HEK293T (cell line): ENCODE measurements at places on chromosomes 3 and 15.

DNA sequence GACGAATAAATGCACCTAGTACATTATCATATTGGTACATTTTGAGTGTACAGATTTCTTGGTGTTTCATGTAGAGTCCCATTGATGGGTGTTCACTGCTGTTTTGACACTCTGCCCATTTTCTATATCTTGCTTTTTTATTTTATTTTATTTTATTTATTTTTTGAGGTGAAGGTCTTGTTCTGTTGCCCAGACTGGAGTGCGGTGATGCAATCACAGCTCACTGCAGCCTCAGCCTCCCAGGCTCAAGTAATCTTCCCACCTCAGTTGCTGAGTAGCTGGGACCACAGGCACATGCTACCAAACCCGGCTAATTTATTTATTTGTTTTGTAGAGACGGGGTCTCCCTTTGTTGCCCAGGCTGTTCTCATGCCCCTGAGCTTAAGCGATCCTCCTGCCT is 44.2 kb downstream of the DNAJC13 start:
- no peak for DNase-seq

DNA sequence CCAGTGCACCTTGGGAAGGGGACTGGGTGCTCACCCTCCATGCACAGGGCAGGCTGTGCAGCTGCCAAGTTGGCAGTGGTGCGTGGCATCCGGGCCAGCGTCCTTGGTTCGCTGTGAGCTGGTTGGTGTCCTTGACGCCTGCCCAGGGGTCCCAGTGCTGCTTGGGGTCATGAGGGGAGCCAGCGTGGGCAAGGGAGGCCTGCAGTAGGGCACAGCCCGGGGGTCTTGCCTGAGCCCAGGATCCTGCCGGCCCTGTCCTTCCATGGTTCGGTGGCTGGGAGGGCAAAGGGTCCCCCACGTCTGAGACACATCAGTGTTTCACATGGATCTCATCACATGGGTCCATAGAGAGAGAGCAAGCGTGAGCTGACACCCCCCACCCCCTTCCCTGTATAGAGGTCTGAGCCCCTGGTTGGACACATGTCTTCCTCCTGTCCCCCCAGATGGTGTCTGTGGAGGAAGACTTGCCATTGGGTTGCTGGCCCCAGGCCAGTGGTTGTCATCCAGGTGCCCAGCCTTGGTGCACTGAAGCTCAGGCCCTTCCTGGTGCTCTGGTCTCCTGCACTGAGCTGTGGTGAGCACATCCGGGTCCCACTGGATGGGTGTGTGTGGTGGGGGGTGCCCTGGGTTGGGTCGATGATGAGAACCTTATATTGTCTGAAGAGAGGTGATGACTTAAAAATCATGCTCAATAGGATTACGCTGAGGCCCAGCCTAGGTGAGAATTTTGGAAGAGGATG is 232.3 kb downstream of the SNRPN start:
- no peak for DNase-seq

DNA sequence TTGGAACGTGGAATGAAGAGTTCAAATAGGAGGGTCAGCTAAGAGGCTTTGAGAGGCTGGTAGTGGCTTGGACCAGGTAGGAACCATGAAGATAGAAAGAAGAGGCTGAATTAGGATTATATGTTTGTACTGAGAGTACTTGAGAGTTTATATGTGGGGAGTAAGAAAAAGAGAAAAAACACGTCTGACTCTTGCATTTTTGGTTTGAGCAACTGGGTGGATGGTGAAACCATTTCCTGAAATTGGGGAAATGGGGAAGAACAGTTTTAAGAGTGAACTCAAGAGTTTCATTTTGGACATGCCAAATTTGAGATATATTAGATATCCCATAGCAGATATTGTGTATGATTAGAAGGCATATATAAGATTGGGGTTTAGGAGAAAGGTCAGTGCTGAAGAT is 92.9 kb upstream of the TNIK start:
- DNase-seq, result no peak

DNA sequence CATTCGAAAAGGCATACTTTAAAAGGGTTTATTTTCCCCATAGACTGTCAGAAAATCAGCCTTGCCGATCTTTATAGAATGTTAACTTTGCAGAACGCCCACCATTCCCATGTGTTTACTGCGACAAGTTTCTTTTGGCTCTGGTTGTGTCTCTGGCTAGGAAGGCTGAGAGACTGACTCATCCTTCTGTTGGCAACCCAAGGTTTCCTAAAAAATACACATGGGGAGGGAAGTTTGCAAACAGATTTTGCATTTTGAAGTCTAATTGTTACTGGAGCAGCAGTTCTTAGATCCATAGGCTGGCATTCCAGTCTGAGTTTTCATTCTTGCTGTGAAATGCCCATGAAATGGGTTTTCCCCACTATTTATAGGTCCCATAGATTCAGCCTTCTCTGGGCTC is 37.9 kb upstream of the MINAR1 start:
- no peak for DNase-seq

DNA sequence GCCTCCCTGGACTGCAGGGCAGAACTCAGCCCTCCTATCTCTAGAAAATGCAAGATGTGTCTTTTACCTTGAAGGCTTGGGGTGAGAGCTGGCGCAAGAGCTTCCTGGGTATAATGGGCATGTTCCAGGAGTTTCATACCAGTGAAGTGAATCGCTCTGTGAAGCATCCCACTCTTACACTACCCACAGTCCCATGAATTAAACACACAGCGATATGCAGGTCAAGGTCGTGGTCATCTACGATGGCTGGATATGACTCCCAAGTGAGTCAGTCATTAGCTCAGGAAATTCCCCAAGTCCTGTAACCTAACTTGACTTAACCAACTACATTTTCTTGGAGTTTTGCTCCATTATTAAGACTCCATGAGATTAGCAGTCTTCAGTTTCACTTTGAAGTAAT is 439.7 kb downstream of the NTRK3 start:
- no peak for DNase-seq
